ENCODE measurements at places on chromosomes 5 and 9.

DNA sequence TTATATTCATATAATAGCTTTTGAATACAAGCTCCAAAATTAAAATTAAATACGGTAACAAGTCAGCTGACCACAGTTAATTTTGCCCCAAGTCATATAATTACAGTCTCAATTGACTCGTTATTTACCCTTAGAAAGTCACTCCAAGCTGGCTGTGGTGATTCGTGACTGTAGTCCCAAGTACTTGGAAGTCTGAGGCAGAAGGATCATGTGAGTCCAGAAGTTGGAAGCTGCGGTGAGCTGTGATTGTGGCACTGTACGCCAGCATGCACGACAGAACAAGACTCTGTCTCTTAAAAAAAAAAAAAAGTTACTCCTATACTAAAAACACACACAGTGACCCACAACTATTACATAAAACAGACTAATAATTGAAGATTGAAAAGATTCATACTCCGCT is 31.6 kb upstream of the DTWD2 start:
- DNase-seq = no peak

DNA sequence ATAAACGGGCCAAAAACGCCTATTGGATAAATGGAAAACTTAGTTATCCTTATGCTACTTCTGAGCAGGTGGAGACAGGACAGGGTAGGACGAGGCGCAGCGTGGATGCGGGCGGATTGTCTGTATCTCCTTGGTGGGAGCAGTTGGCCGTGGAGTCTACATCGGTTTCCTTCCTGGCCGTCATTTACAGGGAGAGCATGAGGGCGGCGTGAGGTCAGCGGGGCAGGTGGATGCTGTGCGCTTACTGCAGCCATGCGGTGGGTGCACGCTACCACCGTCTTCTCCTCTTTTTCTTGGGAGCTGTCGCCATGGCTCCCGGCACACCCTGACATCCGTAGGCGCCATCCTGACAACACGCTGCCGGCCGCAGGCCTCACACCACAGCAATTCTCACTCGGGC is 121.3 kb downstream of the ADAMTS2 start:
- DNase-seq = no peak

DNA sequence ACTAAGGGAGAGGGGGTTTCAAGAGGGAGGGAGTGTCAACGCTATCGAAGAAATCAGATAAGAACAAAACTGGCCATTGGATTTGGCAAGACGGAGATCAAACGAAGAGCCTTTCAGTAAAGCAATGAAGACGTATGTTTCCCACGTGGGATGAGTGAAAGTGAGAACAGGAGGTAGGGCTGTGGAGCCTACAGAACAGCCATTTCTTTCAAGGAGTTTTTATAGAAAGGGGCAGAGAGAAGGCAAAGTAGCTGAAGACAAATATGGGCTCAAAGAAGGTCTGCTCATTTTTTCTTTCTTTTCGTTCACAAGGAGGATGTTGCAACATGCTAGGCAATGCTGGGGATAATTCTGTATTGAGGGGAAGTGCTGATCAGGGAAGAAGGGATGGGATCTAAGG is 98.3 kb downstream of the SUSD1 start:
- DNase-seq = no peak

- DNase-seq = no peak
Measured at GRCh38 chr5:133662578-133662977, 50.2 kb upstream of the FSTL4 start.

GRCh38 chr5:168076561-168076991 is 214.9 kb upstream of the WWC1 start:
- DNase-seq = no peak

GRCh38 chr9:70006306-70006705 is 37.3 kb upstream of the MAMDC2 start:
- no peak for DNase-seq

DNA sequence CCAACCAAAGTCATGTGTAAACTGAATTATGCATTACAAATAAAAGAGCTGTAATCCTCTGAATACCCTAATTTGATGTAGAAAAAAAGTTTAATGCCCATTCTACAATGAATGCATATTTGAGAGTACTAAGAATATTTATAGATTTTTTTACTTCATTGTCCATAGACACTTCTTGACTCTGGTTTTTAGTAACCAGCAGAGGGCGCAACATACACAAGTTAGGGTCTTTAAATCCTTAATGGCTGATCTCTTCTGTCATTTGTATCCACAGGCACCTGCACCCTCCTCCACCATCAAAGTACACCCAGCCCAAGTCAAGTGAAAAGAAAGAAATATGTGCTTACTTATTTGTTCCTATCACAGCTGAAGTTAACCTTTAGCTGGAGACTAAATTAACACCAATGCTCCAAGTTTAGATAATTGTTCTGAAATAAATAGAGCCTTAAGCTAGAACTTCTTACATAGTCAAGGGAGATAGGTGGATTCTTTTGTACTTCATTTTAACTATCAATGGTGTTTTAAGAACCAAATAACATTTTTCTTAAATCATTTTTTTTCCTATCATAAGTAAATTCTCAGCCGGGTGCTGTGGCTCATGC is 524.2 kb upstream of the DAB2 start:
- peak; percentile 58 for DNase-seq

DNA sequence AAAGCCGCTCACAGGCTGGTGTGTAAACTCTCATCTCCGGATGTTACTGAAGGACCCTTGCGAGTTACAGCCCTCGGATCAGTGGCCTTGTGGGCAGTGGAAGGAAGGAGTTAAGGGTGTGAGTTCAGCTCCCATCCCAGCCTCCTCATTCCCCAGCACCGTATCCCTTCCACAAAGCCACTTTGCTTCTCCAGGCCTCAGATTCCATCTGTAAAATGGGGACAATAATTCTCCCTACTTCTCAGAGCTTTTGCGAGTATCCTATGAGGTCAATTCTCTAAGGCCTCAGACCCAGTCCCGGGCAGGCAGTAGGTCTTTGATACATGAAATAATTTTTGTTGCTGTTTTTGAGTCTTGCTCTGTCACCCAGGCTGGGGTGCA is 141.3 kb downstream of the C9orf50 start:
- DNase-seq = no peak

GRCh38 chr9:129726322-129727160 is 26.3 kb downstream of the PTGES start:
- peak; percentile 40 for DNase-seq

- DNase-seq = peak; percentile 2
Measured at GRCh38 chr9:72305102-72305546, 59.9 kb downstream of the ZFAND5 start.

DNA sequence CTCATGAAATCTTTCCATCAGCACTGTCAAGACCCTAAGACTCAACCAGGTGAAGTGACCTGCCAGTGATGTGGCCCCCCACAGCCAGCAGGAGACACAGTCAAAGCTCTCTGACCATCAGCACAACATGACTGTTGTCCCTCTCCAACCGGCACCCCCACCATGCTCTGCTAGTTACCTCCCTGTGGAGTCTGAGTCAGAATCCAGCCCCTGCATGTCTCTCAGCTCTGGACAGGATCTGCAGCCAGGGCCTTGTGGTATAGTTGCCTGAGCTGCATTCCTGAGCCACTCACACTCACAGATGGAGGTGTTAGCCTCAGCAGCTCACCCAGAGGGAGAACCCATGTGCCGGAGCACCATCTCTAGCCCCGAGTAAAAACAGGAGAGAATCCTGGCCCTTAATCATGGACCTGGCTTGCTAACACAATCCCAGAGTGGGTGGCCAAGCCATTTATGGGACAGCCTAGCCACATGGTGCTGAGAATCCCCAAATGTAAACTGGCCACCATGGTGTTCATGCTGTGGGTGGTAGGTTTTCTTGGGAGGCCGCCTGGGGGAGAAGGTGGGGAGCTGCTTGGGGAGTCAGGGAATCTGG is 237.8 kb downstream of the PAPPA start:
- no peak for DNase-seq

GRCh38 chr5:157559301-157559700 is 16.3 kb downstream of the ADAM19 start:
- DNase-seq = no peak

- no peak for DNase-seq
Measured at GRCh38 chr9:104778802-104779201, 14.9 kb downstream of the NIPSNAP3B start.
